ENCODE measurements at places on chromosomes 3 and 15.

- DNase-seq, result no peak
These were observed 39.2 kb upstream of the GOLIM4 start for GRCh38 chr3:168134931-168135330.

DNA sequence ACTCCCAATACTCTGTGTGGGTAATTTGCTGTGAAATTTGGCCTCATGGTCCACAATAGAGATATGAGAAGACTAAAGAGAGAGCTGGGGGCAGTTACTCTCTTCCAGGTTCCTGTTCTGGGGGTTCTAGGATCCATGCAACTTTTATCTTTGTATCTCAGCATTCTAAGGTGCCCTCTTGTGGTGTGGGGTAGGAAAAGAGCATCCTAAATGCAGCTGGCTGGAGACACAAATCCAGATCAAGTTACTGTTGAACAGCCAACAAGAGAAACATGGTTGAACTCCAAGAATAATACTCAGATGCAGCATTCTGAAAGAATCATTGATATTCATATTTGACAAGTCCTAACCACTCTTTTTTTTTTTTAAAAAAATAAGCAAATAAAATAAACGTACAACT, 238.2 kb downstream of the GREM1 start:
- DNase-seq, result peak; percentile 64

GRCh38 chr3:10463533-10464434, 41.6 kb downstream of the ATP2B2 start:
- DNase-seq, result no peak

- DNase-seq, result peak; percentile 61
These were observed 23.5 kb downstream of the DRD3 start for GRCh38 chr3:114155370-114155821.

DNA sequence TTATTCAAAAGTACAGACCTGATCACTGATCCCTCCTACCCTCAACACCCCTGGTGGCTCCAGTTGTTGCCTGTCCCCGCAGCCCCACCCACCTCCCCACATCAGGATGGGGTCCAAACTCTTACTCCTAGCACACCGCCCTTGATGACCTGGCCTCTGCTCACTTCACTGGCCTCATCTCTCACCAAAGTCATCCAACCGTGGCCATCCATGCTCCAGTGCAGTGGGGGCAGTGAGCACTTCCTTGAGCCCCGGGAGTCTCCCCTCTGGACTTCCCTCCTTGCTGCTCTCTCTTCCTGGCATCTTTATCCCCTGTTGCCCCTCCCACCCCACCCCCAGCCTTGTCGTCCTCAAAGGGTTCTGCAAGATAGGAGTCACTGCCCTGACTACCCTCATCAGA, 191.1 kb downstream of the CACNA2D3 start:
- no peak for DNase-seq

DNA sequence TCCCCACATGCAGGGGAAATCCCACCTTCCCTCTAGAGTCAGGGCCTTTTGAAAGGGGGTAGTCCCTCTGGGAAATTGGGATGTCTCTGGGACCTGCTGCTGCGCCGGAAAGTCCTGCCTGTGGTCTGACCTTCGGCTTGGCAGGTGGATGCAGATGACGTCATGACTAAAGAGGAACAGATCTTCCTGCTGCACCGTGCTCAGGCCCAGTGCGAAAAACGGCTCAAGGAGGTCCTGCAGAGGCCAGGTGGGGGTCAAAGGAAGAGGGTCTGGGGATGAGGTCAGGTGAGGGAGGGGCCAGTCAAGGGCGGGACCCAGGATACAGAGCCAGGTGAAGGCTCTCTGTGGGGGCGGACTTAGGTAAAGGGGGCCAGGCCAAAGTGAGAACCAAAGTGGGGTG, 16.2 kb downstream of the PTH1R start:
- DNase-seq, result no peak

GRCh38 chr3:185153171-185153771, 411 bp upstream of the C3orf70 start:
- DNase-seq, result peak; percentile 61

GRCh38 chr15:52101542-52102323, 10.8 kb downstream of the BCL2L10 start:
- no peak for DNase-seq

DNA sequence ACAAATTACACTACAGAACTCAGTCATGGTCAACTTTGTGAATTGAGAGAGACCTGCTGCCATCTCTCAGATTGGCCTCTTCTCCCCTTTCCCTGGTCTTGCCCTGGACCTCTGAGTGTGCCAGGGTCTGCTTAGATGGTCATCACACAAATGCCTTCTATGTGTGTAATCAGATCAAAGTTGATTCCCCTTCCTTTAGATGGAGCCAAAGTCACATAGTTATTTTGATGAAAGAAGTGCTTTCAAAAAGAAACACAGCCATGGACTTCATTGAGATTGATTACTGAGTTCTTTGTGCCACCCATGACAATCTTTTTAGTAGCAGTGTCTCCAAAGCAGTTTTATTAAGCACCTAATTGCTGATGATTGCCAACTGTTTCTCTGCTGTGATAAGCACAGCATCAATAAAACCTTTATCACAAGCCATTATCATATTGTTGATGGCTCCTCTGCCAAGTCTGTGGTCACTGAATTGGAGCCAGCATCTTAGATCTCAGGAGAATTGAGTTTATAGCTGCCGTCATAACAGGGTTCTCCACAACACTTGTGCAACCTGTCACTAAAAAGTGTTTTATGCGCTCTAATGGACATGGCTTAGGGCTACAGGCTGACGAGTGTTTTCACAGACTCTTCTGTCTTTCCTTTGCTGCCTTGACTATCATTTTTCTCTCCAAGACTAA, 149.7 kb upstream of the NUDT16 start:
- no peak for DNase-seq

- DNase-seq, result no peak
These were observed 5.3 kb upstream of the INSYN1 start for GRCh38 chr15:73758461-73758860.

DNA sequence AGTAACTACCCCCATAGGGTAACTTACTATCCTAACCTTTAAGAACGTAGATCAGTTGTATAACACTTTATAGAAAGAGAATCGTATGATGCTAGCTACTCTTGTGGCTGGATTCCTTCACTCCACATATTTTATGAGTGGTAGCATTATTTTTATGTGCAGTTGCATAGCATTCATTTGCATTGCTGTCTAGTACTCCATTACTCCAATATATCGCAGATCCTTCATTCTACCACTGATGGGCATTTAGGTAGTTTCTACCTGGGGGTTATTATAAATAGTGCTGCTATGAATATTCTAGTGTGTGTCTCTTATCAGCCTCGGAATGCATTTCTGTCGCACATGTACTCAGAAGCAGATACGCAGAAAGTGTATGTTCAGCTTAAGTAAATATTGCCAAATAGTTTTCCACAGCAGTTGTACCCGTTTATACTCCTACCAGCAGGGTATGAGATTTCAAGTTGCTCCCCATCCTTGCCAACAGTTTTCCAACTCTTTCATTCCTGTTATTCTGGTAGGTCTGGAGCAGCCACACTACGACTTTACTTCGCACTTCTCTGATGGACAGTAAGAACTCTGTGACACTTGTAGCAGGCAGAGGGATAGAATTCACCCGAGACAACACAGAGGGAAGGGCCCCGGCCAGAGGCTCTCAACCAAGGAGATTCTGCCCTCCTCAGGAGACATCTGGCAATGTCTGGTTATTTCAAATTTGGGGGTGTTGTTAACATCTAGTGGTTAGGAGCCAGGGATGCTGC, 9.8 kb upstream of the VGLL4 start:
- DNase-seq, result peak; percentile 40

DNA sequence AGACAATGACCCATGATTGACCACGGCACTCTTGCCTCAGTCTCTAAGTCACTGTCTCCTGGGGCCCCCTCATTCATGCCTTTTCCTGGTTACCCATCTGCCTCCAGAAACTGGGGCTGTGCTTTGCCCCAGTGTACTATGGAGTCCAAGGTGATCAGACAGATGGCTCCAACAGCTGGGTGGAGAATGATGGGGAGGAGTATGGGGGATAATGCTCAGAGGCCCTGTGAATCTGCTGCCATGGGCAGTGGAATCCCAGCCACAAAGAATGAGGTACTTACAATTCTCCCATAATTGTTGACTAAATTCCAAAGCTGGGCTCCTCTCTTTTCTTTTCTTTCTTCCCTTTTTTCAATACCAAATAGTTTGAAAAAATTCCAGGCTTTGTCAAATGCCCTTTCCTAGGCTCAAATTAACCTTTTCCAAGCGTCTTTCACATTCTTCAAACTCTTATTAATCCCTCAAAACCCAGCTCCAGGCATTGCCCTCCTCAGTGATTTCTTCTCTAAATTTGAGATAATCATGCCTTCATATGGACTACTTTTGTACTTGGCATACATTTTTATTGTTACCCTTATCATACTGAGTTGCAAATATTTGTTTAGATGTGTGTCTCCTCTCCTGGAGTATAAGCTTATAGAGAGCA, 148.5 kb upstream of the ICE2 start:
- peak; percentile 44 for DNase-seq

- DNase-seq, result no peak
These were observed 91.7 kb upstream of the NAALADL2 start for GRCh38 chr3:174767406-174767805.

- no peak for DNase-seq
These were observed 136.0 kb downstream of the HCN4 start for GRCh38 chr15:73232776-73233175.

- no peak for DNase-seq
These were observed 37.0 kb downstream of the PARP16 start for GRCh38 chr15:65249641-65250040.

- no peak for DNase-seq
These were observed 94.3 kb downstream of the RPL39L start for GRCh38 chr3:187044867-187045552.

DNA sequence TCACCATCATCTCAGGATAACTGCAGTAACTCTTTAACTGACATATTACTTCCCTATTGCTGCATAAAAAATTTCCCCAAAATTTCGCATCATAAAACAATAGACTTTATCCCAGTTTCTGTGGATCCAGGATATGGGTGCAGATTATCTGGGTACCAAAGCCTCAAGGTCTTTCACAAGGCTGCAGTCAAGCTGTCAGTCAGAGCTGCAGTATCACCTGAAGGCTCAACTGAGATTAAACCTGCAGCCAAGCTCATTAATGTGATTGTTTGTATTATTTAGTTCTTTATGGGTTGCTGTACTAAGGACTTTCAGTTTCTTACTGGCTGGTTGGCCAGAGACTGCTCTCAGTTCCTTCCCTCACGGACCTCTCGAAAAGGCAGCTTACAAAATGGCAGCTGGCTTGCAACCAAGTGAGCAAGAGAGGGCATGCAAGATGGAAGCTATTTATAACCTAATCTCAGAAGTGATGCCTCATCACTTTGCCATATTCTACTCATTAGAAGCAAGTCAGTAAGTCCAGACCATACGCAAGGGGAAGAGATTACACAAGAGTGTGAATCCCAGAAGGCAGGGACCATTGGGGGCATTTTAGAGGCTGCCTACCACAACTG, 54.9 kb downstream of the DCUN1D1 start:
- no peak for DNase-seq

DNA sequence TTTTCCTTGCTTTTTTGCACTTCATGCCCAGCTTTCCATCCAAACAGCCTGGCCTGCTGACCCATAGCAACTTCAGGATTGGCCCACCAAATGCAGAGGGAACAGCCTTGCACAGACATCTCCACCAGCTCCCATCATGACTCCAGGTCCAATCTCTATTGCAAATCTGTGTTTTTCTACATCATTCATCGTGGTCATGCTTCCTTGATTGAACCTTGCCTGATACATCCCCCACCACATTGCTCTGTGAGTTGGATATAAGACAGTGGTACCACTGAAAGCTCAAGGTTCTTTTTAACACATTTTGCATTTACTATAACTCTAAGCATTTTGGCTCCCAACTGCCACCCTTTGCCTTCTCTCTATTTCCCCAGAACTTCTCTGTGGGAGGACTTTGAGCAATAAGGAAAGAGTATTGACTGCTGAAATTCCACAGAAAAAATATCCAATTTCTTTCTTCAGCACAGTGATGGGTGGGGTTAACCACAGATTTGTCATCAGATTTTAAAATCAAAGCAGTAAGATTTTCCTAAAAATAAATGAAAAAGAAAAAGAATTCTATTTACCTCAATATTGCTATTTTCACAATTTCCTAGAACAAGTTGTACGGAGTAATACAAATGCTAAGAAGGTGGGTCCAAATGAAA, 114.6 kb upstream of the GALNT15 start:
- DNase-seq, result no peak

GRCh38 chr3:9253327-9253726, 3.9 kb upstream of the SRGAP3 start:
- DNase-seq, result no peak

DNA sequence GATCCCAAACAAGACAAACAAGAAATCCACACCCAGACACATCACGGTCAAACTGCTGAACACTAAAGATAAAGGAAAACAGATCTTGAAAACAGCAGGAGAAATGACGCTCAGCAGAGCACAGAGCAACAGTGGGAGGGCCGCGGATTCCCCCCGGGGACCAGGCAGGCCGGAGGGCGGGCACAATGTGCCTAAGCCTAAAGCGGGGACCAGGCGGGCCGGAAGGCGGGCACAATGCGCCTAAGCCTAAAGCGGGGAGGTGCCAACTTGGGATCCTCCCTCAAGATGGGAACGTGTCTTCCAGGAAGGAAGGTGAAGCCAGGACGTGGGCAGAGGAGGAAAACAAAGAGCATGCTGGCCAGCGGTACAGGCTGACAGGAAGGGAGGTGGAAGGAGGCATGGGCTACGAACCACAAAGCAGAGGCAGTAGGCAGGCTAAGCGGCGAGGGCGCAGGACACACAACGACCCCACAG, 31.1 kb downstream of the CYFIP1 start:
- peak; percentile 83 for DNase-seq

- no peak for DNase-seq
These were observed 11.3 kb downstream of the ADAM10 start for GRCh38 chr15:58738046-58738707.

DNA sequence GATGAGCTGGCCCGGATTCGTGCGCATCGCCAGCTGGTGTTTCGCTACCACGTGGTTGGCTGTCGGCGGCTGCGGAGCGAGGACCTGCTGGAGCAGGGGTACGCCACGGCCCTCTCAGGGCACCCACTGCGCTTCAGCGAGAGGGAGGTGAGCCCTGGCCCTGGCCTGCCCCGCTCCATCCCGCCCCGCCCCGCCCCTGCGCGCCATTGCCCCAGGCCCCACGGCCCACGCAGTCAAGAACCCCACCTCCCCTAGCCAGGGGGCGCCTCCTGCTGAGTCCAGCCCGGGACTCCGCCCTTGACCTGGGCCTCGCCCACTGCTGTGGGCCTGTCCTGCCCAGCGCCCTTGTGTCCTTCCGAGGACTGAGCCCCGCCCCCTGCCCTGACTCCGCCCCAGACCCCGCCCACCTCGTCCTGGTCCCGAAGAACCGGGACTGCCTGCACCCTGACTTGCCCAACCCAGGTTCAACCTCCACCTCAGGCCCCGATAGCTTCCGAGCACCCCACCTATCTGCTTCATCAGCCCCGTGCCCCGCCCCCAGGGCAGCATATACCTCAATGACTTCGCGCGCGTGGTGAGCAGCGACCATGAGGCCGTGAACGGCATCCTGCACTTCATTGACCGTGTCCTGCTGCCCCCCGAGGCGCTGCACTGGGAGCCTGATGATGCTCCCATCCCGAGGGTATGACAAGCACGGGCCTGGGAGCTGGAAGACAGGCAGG, 14.8 kb downstream of the NT5DC2 start:
- DNase-seq, result no peak
